ENCODE measurements at places on chromosomes 5 and 9.

GRCh38 chr9:131422241-131422792 lies 28.4 kb downstream of the PRRC2B start:
- peaks cover 58% of the 10 kb centered on the region for H3K4me1 ChIP-seq
- no peaks in the 10 kb centered on the region for H3K27me3 ChIP-seq
- DNase-seq = no peak
- H3K27ac ChIP-seq = peak overlapping the region; percentile 99

GRCh38 chr9:106864373-106865143 lies 1.6 kb downstream of the ZNF462 start:
- peak overlapping the region; percentile 84 for H3K27ac ChIP-seq
- no peaks in the 10 kb centered on the region for H3K36me3 ChIP-seq
- peaks cover 5% of the 10 kb centered on the region for H3K27me3 ChIP-seq
- peak overlapping the region; percentile 95 for H3K4me3 ChIP-seq
- DNase-seq = peak; percentile 67

- no peak overlapping the region for H3K4me3 ChIP-seq
- H3K27me3 ChIP-seq = no peaks in the 10 kb centered on the region
- H3K27ac ChIP-seq = no peak overlapping the region
- H3K4me1 ChIP-seq = no peaks in the 10 kb centered on the region
These were observed 52.1 kb downstream of the EPB41L4A start for GRCh38 chr5:112366987-112367386.

DNA sequence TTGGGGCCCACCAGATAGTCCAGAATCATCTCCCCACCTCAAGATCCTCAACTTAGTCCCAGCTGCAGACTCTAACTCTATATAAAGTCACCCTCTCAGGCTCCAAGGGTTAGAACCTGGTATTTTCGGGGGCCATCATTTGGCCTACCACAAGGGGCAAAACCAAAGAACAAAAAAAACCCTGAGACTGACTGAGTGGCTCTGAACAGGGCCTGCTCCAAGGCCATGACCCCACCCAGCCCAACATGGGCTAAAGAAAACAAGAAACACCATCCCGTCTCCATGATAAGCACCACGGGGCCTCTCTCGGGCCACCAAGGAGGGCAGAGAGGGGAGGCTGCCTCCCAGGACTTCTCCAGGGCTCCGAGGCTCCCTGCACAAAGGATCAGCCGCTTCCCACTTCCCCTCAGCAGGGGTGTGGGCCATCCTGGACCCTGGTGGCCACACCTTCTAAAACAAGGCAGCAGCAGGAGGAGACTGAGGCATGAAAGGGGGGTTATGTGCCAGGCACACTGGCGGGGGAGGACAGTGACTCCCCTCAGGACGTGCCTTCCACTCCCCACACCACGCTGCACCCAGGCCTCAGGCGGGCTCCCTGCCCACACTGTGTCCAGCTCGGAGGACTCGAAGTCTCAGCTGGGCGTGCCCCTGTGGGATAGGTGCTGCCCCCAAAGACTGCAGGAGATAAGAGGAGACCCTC lies 51.5 kb downstream of the SEMA4D start:
- DNase-seq = no peak
- H3K27me3 ChIP-seq = no peaks in the 10 kb centered on the region
- H3K4me1 ChIP-seq = peaks cover 24% of the 10 kb centered on the region
- no peak overlapping the region for H3K4me3 ChIP-seq
- H3K36me3 ChIP-seq = peaks cover 23% of the 10 kb centered on the region

GRCh38 chr5:95217881-95218280 lies 67.0 kb downstream of the MCTP1 start:
- H3K27ac ChIP-seq = no peak overlapping the region
- no peak overlapping the region for H3K4me3 ChIP-seq
- DNase-seq = no peak
- H3K27me3 ChIP-seq = no peaks in the 10 kb centered on the region
- no peaks in the 10 kb centered on the region for H3K4me1 ChIP-seq

- no peaks in the 10 kb centered on the region for H3K27me3 ChIP-seq
- no peaks in the 10 kb centered on the region for H3K4me1 ChIP-seq
- H3K27ac ChIP-seq = no peak overlapping the region
- DNase-seq = no peak
- H3K36me3 ChIP-seq = no peaks in the 10 kb centered on the region
These were observed 161.9 kb downstream of the ARSB start for GRCh38 chr5:78823196-78823595.

DNA sequence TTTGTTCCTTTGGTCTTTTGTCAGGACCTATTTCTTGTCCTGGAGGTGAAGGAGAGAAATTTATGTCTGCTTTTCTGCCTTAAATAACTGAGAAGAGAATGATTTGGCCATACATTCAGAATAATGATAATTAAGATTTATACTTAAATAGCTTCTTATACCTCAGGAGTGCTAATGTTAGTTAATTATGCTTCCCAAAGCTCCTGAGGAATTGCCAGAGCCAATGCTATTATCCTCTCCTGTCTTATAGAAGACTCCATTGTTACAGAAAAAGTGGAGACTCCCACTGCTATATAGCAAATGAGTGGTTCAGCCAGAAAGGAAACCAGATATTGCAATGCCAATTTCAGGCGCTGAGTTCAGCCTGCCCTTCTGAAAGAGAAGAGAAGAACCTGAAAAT lies 67.0 kb downstream of the NTRK2 start:
- H3K27me3 ChIP-seq = no peaks in the 10 kb centered on the region
- H3K27ac ChIP-seq = no peak overlapping the region
- H3K4me3 ChIP-seq = no peak overlapping the region
- H3K4me1 ChIP-seq = no peaks in the 10 kb centered on the region
- no peak for DNase-seq

- no peaks in the 10 kb centered on the region for H3K27me3 ChIP-seq
- H3K4me3 ChIP-seq = no peak overlapping the region
- peaks cover 5% of the 10 kb centered on the region for H3K4me1 ChIP-seq
These were observed 38.6 kb downstream of the GRAMD2B start for GRCh38 chr5:126461838-126462237.

GRCh38 chr5:74261866-74262265 lies 378.7 kb downstream of the ENC1 start:
- DNase-seq = no peak
- no peaks in the 10 kb centered on the region for H3K36me3 ChIP-seq
- H3K27me3 ChIP-seq = peaks cover 4% of the 10 kb centered on the region
- no peak overlapping the region for H3K27ac ChIP-seq
- H3K4me1 ChIP-seq = peaks cover 5% of the 10 kb centered on the region

DNA sequence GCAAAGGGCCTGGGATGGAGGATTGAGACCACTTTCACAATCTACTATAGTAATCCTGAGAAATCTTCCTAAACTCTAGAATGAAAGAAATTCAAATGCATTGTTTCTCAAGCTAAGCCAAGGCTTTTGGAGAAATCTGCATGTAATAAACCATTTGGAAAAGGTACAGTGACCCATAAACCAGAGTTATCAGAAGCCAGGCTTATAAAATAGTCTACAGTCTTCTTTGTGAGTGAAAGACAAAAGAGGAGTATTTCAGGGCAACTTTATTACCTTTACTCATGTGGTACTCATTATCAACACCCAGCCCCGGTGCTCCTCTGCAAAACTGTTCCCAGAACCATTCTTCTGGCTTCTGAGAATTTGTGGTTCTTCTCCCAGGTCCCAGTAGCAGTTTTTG lies 87.0 kb downstream of the GALNT10 start:
- H3K4me3 ChIP-seq = peak overlapping the region; percentile 41
- peaks cover 7% of the 10 kb centered on the region for H3K4me1 ChIP-seq
- no peak overlapping the region for H3K27ac ChIP-seq
- no peaks in the 10 kb centered on the region for H3K27me3 ChIP-seq
- DNase-seq = no peak
- no peaks in the 10 kb centered on the region for H3K36me3 ChIP-seq

GRCh38 chr9:100282388-100282719 lies 70.4 kb downstream of the TEX10 start:
- no peak overlapping the region for H3K4me3 ChIP-seq
- DNase-seq = no peak
- no peak overlapping the region for H3K27ac ChIP-seq
- no peaks in the 10 kb centered on the region for H3K4me1 ChIP-seq
- H3K36me3 ChIP-seq = peaks cover 39% of the 10 kb centered on the region

DNA sequence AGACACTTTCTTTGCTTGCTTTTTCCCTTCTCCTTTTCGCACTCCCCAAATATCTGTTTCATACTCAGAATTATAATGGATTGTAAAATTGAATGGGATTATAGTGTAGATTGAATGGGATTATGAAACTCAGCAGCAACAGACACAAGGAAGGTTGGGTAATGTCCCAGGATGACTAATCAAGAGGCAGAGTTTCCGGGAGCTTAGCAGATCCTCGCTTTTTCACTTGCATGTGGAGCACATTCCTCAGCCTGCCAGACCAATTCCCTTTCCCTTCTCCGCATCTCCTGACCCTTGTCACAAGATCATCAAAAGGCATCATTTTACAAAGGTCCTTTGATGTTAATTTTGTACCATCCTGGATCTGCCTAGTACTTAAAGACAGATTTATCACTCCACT lies 55.1 kb upstream of the SLC1A1 start:
- H3K4me3 ChIP-seq = no peak overlapping the region
- H3K27ac ChIP-seq = no peak overlapping the region
- peak; percentile 81 for DNase-seq

DNA sequence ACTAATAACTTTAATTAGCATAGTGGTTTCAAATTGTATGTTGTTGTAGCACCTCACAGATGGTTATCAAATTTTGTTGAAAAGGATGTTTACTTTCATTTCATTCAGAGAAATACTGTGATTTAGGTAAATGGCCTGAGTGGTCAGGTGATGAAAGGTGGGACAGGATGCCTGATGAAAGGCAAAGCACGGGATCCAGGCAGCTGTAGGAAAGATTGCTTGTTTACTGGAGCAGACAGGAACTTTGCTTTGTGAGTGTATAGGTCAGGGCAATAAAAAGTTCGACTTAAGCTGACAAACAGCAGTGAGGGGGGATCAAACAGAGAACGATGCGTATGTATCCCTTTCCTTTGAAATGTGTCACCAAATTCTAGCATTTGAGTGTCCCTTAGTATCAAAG lies 19.0 kb downstream of the KIAA1958 start:
- no peak overlapping the region for H3K27ac ChIP-seq
- no peaks in the 10 kb centered on the region for H3K27me3 ChIP-seq
- H3K4me3 ChIP-seq = no peak overlapping the region
- H3K36me3 ChIP-seq = no peaks in the 10 kb centered on the region

DNA sequence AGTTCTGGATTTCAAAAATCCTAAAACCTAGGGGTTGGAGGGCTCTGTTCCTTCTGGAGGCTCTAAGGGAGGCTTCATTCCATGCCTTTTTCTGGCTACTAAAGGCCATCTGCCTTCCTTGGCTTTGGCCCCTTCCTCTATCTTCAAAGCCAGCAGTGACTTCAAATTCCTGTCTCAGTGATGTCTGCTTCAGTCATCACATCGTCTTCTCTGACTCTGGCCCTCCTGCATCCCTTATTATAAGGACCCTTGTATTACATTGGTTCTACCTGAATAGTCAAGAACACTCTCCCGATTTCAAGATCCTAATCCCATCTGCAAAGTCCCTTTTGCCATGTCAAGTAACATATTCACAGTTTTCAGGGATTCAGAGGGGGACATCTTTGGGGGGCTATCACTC lies 60.3 kb downstream of the GNA14 start:
- no peaks in the 10 kb centered on the region for H3K27me3 ChIP-seq
- H3K36me3 ChIP-seq = no peaks in the 10 kb centered on the region
- peak overlapping the region; percentile 21 for H3K27ac ChIP-seq

DNA sequence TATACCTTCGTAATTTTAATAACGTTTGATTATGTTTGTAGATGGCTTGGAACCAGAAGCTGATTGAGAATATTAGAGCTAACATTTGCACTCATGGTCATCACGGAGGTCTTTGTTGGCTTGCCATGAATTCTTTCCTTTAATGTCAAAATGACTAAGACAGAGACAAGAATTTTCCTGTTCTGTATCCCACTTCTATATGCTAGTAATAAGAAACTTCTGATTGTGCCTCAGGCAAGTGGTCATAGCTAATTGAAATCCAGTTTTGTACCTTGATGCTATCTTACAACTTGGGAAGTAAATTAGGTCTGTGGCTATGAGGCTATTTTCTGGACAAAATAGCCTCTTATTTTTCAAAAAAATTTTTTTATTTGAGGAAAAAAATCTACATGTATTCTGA lies 167.6 kb downstream of the RANBP17 start:
- no peaks in the 10 kb centered on the region for H3K36me3 ChIP-seq
- no peaks in the 10 kb centered on the region for H3K4me1 ChIP-seq
- H3K27me3 ChIP-seq = no peaks in the 10 kb centered on the region
- H3K4me3 ChIP-seq = no peak overlapping the region
- H3K27ac ChIP-seq = no peak overlapping the region
- DNase-seq = no peak

DNA sequence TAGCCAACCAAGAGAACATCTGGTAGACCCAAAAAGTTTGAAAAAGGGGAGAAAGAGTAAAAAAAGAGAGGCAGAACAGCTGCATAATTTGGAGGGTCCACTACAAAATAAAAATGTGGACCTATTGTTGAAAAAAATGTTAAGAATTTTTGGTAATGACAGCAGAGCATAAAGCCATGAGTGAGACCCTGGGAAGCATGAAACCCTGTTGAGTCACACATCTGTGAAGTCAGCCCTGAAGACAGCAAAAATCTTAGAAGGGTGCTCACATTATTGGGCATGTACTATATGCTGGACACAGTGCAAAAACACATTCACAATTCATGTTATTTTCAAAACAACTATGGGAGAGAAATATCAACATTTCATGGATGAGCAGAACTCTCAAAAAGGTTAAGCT lies 56.4 kb upstream of the LIFR start:
- no peak overlapping the region for H3K27ac ChIP-seq
- H3K36me3 ChIP-seq = no peaks in the 10 kb centered on the region
- H3K4me3 ChIP-seq = no peak overlapping the region
- DNase-seq = no peak

- H3K4me3 ChIP-seq = no peak overlapping the region
- H3K36me3 ChIP-seq = no peaks in the 10 kb centered on the region
- H3K27me3 ChIP-seq = no peaks in the 10 kb centered on the region
These were observed 144.2 kb downstream of the PCSK1 start for GRCh38 chr5:96288845-96289185.

GRCh38 chr5:61330341-61330844 lies 1.7 kb upstream of the ZSWIM6 start:
- peak overlapping the region; percentile 89 for H3K27ac ChIP-seq
- peak overlapping the region; percentile 96 for H3K4me3 ChIP-seq
- peak; percentile 74 for DNase-seq

DNA sequence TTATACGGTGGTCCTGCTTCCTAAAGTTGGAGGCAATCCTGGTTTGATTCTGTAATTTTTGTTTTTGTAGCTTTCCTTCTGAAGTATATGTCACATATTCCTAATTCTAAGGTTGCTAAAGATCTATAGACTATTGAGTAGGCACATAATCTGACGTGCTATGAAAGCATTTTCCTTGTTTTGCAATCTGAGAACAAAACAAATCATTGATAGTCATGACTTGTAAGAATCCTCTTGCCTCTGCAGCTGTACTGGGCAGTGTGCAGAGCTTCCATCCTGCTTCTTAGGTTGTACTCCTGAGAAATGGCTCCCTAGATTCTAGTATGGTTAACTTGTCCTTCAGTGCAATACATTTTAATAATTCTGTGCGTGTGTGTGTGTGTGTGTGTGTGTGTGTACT lies 35.4 kb downstream of the SEMA6A start:
- H3K36me3 ChIP-seq = no peaks in the 10 kb centered on the region
- H3K27ac ChIP-seq = no peak overlapping the region
- H3K4me3 ChIP-seq = no peak overlapping the region
- no peaks in the 10 kb centered on the region for H3K27me3 ChIP-seq
- no peak for DNase-seq
- peaks cover 8% of the 10 kb centered on the region for H3K4me1 ChIP-seq

GRCh38 chr9:129454467-129455067 lies 166.3 kb downstream of the C9orf50 start:
- H3K4me3 ChIP-seq = no peak overlapping the region
- H3K27ac ChIP-seq = no peak overlapping the region
- no peak for DNase-seq
- H3K36me3 ChIP-seq = no peaks in the 10 kb centered on the region
- peaks cover 23% of the 10 kb centered on the region for H3K4me1 ChIP-seq
